ENCODE measurements at places on chromosomes 4 and X. TPM values are rescaled to one million over a fixed set of nuclear protein-coding genes. Genes with fewer than 3 reads are reported as not detected.

DNA sequence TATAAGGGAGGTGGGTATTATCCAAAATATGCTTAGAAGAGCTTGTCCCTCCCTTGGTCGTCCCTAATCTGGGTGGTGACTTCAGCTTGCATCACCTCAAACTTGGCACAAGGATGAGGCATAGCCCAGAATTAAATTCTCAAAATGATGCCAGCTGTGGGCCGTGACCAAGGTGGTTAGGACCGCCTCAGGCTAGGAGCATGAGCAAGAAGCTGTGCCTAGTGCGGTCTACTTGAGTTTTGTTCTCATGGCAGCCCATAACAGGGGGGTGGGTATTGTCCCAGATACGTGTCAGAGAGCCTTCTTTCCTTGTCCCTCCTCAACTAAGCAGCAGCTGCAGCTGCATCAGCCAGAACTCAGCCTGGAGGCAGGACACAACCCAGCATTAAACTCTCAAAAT lies 2620.0 kb downstream of the PCDH7 start:
- DNase-seq = no peak

DNA sequence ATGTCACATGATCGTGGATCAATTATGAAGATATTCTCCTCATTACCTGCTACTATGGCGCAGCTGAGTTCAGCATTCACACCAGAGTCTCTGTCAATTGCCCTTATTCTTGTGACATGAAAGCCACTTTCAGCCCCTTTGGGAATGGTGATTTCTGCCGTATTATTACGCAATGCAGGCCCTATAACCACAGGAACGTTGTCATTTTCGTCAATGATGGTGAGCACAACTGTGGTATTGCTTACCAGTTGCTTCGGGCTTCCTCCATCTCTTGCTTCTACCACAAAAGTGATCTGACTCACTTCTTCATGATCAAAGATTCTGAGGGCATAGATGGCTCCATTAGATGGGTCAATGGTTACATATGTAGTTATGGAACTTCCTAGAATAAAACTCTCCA lies 2.1 kb downstream of the PCDH18 start:
- DNase-seq = no peak

- DNase-seq = no peak
Measured at GRCh38 chr4:89351201-89351600, 43.6 kb upstream of the GPRIN3 start.

- DNase-seq = no peak
Measured at GRCh38 chrX:9515489-9515888, 50.6 kb downstream of the TBL1X start.

GRCh38 chr4:92962831-92963230 lies 659.1 kb downstream of the GRID2 start:
- DNase-seq = no peak

NOX1 gene
- total RNA-seq = not detected

ZDHHC15 gene
- total RNA-seq = 0.16 TPM

HSFX3 gene
- total RNA-seq = not detected

Measured in activated CD8-positive, alpha-beta T cell treated with anti-CD3 and anti-CD28 coated beads for 36 hours (primary cell).